Hematopoietic multipotent progenitor cell (in vitro differentiated cells): ENCODE measurements at places on chromosomes 7 and 10. TPM values are rescaled to one million over a fixed set of nuclear protein-coding genes. Genes with fewer than 3 reads are reported as not detected.

- no peak for DNase-seq
These were observed 199.4 kb downstream of the KIAA1217 start for GRCh38 chr10:24408365-24408764.

- DNase-seq: no peak
These were observed 10.1 kb downstream of the LRRC18 start for GRCh38 chr10:48929413-48929990.

- DNase-seq: no peak
These were observed 32.5 kb upstream of the EPC1 start for GRCh38 chr10:32379318-32379949.

TEX47 gene
- total RNA-seq: not detected

DNA sequence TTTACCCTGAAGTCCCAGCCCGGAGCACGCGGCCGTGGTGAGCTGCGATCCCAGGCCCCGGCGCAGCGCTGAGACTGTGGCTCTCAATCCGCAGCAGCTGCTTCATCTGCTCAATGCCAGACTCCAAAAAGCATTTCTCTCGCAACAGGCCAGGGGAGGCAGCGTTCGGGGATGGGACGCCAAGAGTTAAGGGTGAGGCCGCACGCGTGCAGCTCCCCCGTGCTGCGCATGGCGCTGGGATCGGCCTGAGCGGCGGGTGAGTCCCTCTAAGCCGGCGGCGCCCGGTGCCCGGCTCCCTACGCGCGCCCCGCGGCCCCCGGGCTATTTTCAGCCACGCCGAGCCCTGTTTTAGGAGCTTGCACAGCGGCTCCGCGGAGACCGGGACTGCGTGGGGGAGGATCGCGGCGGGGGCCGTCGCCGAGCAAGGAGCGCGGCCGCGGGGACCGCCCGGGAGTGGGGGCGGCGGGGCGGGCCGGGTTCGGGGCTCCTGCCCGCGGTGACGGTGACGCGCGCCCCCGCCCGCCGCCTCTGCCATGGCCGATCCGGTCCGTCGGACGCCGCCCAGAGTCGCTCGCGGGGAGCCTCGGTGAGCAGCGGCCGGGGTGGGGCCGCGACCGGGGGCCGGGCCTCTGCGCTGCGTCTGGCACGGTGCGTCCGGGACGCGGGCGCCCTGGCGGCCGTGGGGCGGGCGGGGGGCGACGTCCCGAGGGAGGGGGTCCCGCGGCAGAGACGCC is 29.4 kb upstream of the JAKMIP3 start:
- DNase-seq: no peak

TDRD1 gene
- total RNA-seq: 0.27 TPM

SHTN1 gene
- 0.54 TPM for total RNA-seq

- DNase-seq: no peak
These were observed 386.3 kb downstream of the TNS3 start for GRCh38 chr7:47195641-47196040.

AGR2 gene
- total RNA-seq: 0.27 TPM

DNA sequence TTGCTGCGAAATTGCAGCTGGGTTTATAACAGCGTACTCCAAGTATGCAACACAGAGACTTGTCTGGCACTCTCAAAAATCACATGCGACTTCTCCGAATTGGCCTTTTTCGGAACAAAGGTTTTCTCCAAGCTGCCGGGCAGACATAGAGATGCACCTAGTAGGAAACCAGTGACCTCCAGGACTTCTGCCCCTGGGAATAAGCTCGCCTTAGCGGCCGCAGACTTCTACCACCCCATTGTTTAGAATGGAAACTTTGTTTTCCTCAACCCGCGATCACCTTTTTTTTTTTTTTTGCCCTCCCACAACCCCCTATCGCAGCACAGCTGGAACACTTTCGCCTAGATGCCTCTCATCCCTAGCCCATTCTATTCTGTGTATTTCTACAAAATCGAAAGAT is 4.9 kb upstream of the HOXA10 start:
- DNase-seq: no peak

KNDC1 gene
- under 0.01 TPM for total RNA-seq

- DNase-seq: no peak
These were observed at the start of gene IFIT1B for GRCh38 chr10:89377705-89378637. IFIT1B (plus strand) TSS chr10:89378056; CDS start chr10:89378136, 80 bp downstream.

DNA sequence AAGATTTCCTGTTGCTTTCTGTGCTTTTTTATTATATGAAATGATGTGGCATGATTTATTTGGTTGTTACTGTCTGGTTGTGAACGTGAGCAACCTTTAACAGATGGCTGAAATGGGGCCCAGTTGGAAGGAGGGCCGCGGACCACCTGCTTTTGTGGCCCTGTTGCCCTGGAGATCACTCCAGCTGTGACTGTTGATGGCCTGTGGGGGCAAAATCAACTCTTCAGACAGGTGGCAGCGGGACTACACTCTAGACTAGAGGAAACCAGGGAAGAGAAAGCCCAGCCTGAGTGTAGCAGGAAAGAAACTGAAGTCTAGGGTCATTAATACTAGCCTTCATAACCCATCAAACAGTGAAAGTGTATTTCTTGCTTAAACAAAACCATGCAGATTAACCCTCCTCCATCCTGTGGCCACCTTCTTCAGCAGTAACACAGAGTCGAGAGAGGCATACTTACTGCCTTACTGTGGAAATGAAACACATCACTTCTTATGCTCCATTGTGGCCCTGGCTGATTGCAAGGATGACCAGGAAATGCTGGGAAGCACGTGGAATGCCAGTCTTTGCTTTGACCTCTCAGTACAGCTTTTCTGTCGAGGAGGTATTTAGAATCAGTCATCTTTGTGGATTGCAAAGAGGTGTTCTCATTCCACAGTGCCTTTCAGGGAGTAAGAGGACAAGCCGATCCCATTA is 80.5 kb downstream of the CCNY start:
- DNase-seq: no peak

GRM3 gene
- not detected for total RNA-seq

GRCh38 chr10:110358278-110358677 is 53.6 kb upstream of the SMNDC1 start:
- no peak for DNase-seq

DNA sequence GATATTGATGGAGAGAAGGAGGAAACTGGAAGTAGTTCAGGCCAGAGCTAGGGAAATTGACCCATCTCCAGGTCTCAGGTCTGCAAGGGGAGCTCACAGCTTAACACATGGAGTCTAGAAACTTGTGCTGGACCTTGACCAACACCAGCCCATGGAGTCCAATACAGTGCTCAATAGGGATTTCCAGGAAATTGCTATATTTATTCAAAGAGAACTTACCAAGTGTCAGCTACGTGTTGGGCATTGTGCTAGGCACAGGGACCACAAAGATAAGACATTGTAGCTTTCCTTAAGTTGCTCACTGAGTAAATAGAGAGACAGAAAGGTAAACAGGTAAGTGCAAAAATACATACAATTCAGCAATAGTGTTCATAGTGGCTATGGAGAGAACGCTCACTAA is 72.7 kb upstream of the ATRNL1 start:
- DNase-seq: no peak

ENO4 gene
- total RNA-seq: 0.27 TPM

DNA sequence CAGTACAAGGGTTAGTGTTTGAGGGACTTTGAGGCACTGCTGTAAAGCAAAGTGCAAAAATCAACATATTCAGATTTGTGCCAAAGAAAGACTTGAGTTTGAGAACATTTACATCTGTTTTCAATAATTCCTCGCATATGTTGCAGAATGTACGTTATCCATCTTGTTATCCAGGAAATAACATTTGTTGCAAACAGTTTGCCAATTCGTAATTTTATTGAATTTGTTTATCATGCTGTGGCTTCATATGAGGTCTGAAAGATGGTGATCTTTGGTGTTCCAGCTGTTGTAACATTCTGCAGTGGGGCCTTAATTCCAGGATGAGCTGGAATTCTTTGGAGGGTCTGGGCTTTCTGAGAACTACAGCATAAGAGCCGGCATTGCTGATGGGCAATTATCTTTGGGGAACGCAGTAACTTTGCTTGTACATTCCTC is 396.2 kb downstream of the LRMDA start:
- DNase-seq: no peak

PPP1R9A gene
- 4.0 TPM for total RNA-seq

GRCh38 chr10:71138166-71138830 is 74.1 kb upstream of the UNC5B start:
- DNase-seq: no peak
